ENCODE measurements at places on chromosomes 3 and 15.

GRCh38 chr3:85881833-85882393, 923.1 kb downstream of the CADM2 start:
- DNase-seq = no peak

DNA sequence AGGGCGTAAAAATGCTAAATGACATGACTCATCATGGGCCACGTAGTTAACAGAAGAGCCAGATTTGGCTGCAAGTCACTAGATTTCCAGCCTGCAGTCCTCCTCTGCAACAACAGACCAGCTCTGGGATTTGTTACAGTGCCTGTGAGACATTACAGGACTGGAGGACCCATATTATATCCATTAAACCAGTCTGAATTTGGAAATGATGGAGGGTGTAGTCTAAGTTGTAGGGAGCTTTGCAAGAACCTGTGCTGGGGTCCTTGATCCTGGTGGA, 10.8 kb downstream of the ZNF774 start:
- no peak for DNase-seq

DNA sequence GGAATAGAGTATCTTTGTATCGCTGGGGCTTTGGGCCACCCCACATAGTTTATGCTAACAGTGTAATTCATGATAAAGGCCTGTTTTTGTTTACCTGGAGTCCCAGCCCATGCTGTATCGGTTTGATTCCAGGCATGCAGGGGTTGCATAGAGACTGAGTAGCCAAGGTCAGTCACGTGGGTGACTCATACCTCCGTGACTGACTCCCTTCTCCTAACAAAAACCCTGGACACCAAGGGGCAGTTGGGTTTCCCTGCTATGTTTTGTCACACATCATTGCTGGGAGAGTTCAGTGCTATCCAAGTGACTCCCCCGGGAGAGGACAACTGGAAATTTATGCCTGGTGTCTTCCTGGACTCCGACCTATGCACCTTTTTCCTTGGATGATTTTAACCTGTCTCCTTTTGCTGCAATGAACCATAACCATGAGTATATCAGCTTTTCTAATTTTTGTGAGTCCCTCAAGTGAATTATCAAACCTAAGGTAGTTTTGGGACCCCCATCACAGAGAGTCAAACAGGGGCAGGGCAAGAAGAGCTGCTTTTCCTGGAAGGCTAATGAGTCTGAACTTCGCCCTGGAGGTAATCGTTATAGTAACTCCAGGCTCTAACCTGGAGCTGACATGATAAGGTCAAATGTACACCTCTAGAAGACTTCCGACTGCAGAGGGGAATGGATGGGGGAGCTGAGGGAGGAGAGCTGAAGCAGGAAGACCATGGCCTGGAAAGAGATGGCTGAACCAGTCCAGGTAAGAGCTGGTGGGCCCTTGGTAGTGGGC, 57.0 kb downstream of the SRGAP3 start:
- no peak for DNase-seq

- no peak for DNase-seq
Measured at GRCh38 chr3:16288664-16289063, 23.7 kb downstream of the OXNAD1 start.

GRCh38 chr3:10189557-10190354, 25.0 kb downstream of the IRAK2 start:
- DNase-seq = no peak

GRCh38 chr15:26083896-26084295, 220.8 kb upstream of the ATP10A start:
- peak; percentile 85 for DNase-seq
